BJ (cell line): ENCODE measurements at places on chromosomes 1 and 21.
A peak's percentile ranks its signal among the peaks of the same experiment; 100 is the strongest.

- no peak for DNase-seq
Measured at GRCh38 chr1:113140588-113141446, 67.8 kb downstream of the LRIG2 start.

DNA sequence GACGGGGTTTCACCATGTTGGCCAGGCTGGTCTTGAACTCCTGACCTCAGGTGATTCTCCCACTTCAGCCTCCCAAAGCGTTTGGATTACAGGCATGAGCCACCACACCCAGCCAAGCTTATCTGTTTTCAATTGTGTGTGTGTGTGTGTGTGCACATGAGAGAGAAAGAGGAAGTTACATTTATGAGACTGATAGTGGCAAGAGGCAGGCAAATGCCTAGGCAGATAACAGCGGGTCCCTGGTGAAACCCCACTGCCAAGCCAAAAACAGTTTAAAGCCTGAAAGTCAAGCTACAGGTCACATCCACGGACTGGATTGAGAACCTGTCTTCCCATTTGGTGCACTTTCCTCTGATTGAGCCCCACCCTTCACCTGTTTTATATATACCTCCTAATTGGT, 35.1 kb upstream of the IFNGR2 start:
- DNase-seq = no peak

DNA sequence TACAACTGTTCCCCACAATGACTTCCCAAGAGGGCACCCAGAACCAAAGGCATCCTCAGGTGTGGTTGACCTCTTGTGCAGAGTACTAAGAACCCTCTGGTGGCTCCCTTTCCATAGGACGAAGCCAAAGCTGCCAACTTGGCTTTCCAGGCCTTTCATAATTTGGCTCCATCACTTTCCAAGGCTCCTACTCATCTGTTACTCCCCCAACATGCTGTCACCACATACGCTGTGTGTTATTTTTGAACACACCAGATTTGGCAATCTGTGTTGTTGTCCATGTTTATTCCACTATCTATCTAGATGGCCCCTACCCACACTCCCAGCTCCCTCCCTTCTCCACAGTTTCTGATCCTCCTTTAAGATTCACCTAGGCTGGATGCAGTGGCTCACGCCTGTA, 10.2 kb upstream of the NKAIN1 start:
- no peak for DNase-seq

GRCh38 chr1:53477651-53478501, 18.7 kb downstream of the DMRTB1 start:
- no peak for DNase-seq

GRCh38 chr1:43534256-43534655, 3.6 kb downstream of the PTPRF start:
- DNase-seq = no peak

GRCh38 chr21:37338671-37339551, 27.7 kb upstream of the DYRK1A start:
- DNase-seq = peak; percentile 95

GRCh38 chr1:151820940-151821339, 10.7 kb downstream of the RORC start:
- DNase-seq = no peak

- DNase-seq = no peak
Measured at GRCh38 chr1:169089776-169090175, 16.7 kb upstream of the ATP1B1 start.

GRCh38 chr1:243559575-243560162, 290.4 kb downstream of the AKT3 start:
- no peak for DNase-seq
